Immature natural killer cell (primary cell): ENCODE measurements at places on chromosomes 3 and 15.

- no peak for DNase-seq
- no peaks in the 10 kb centered on the region for H3K36me3 ChIP-seq
- H3K27ac ChIP-seq, result no peak overlapping the region
- H3K27me3 ChIP-seq, result no peaks in the 10 kb centered on the region
- no peak overlapping the region for H3K4me3 ChIP-seq
Observed at GRCh38 chr3:183295211-183295610, 42.2 kb downstream of the B3GNT5 start.

DNA sequence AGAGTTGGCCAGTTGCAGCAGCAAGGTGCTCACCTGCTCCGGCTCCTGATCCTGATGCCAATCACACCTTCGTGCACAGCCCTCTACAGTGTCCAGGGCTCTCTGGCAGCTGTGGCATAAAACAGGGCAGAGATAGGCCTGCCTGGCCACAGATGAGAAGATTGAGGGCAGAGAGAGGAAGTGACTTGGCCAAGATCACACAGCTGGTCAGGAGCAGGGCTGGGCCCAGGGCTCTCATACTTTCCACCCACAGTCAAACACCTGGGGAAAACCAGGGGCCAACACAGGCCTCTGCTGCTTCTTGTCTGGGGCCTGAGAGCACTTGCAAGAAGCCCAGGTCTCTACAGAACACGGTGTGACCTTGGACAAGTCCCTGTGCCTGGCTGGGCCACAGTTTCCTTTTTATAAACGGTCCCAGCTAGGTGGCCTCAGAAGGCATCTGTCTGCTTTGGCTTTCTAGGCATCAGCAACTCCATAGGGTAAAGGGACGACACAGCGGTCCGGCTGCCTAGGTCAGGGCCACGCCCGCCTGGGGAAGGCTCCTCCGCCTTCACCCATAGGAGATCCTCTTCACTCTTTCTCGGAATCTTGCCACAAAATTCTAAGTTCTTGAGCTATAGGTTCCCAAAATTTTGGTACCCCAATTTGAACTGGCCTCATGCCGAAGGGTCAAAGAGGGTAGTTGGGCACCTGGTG, 3.1 kb downstream of the ATP2B2 start:
- no peak for DNase-seq
- H3K4me3 ChIP-seq, result no peak overlapping the region
- no peaks in the 10 kb centered on the region for H3K27me3 ChIP-seq
- H3K36me3 ChIP-seq, result no peaks in the 10 kb centered on the region
- no peak overlapping the region for H3K27ac ChIP-seq

DNA sequence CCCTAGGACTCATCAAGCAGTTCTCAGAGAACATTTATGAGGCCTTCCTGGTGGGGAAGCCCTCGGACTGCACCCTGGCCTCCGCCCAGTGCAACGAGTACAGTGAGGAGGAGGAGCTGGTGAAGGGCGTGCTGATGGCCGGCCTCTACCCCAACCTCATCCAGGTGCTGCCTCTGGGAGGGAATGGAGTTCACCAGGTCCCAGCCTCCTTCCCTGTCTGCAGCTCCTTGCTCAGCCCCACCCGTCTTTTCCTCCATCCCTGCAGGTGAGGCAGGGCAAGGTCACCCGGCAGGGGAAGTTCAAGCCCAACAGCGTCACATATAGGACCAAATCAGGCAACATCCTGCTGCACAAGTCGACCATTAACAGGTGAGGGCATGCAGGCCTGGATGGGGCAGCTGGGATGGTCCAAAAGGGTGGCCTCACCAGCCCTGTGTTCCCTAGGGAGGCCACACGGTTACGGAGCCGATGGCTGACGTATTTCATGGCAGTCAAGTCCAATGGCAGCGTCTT, 46.3 kb downstream of the DHX30 start:
- DNase-seq, result no peak
- no peak overlapping the region for H3K27ac ChIP-seq
- peaks cover 2% of the 10 kb centered on the region for H3K27me3 ChIP-seq
- no peaks in the 10 kb centered on the region for H3K36me3 ChIP-seq
- no peak overlapping the region for H3K4me3 ChIP-seq

GRCh38 chr3:10744098-10744465, 71.9 kb upstream of the SLC6A11 start:
- no peak for DNase-seq
- no peak overlapping the region for H3K27ac ChIP-seq
- no peak overlapping the region for H3K4me3 ChIP-seq
- peaks cover 17% of the 10 kb centered on the region for H3K27me3 ChIP-seq
- peaks cover 2% of the 10 kb centered on the region for H3K4me1 ChIP-seq
- H3K36me3 ChIP-seq, result no peaks in the 10 kb centered on the region

DNA sequence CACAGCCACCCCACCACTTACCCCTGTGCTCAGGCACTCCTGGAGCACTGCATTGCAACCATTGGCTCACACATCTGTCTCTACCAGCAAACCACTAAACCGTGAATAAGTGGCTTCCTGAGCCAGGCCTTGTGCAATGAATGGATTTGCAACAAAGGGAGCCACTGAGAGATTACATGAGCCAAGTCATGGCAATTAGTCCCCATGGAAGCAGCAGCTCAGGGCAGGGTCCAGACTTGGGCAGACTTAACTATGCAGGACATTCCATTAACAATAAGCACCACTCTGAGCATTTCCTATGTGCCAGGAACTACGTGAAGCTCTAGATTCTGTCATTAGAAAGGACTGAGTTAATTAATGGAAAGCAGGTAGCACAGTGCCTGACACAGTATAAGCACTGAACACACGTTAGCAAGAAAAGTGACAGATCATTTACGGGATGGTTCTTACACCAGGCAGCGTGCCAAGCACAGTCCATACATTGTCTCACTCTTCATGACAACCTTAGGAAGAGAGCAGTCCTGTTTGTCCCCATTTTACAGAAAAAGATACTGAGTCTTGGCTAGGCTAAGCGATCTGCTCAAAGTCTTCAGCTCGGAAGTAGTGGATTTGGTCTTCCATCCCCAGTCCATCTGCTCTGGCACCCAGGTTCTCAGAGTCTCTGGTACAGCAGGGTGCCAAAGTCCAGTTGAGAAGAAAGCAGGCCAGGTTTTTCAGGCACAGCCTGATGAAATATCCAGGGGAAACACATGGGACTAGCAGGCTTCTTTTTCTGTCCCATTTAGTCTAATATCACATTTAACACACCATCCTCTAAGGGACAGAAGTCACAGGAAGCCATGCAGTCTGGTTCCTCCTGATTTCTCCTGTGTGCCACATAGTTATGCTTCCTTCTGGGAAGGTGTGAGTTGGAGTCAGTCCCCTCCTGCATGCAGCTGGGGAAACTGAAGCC, 44.1 kb downstream of the LIPC start:
- peaks cover 75% of the 10 kb centered on the region for H3K4me1 ChIP-seq
- H3K27ac ChIP-seq, result peak overlapping the region; percentile 92
- peak; percentile 27 for DNase-seq
- no peaks in the 10 kb centered on the region for H3K27me3 ChIP-seq

DNA sequence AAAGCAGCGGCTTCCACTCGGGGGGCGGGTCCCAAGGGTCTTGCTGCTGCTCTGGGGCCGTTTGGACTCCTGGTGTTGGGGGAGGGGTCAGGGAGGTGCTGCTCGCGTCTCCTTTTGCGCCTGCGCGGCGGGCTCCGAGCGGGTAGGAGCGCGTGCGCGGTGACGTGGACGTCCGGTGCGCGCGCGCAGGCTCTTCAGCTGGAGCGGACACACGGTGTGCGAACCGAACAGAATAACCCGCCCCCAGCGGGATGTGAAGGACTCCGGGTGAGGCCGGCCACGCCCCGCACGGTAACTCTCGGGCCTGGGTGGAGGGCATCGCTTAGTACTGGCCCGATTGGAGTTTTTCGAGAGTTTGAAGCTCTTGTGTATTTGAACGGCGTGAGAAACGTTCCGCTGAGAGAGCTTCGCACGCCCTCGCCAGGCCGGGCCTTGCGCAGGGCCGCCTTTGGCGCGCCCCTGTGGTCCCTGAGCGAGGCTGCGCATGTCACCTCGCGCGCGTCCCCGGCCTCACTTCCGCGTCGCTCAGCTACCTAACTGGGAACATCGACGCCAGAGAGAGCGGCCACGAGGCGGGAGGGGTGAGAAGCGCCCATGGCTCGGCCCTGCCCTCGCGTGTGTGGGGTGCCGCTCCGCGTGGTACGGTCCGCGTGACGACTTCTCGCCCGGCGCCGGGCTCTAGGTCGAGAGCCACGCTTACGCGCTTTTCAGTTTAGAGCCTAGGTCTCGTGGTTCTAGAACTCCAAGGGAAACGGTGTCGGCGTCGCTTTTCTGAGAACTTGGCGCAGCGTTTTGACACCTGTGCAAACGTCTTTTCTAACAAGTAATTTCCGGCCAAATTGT, at the start of gene MGA:
MGA (plus strand) TSS at position 171 of the 843 bp plus-strand sequence.
- peaks cover 57% of the 10 kb centered on the region for H3K4me1 ChIP-seq
- DNase-seq, result peak; percentile 92
- H3K4me3 ChIP-seq, result peak within 1 kb of the TSS; percentile 94
- no peaks in the 10 kb centered on the region for H3K36me3 ChIP-seq
- H3K27ac ChIP-seq, result peak within 1 kb of the TSS; percentile 96
